Activated CD4-positive, alpha-beta T cell treated with anti-CD3 and anti-CD28 coated beads, Interleukin-2, amount 10 ng/mL, durations not matched to agents 7 days and 5 days (primary cell): ENCODE measurements at places on chromosomes 4 and X. TPM values are rescaled to one million over a fixed set of nuclear protein-coding genes. Genes with fewer than 3 reads are reported as not detected.

TREX2 gene
- 3.4 TPM for total RNA-seq

GATA1 gene
- not detected for total RNA-seq

ETDA gene
- not detected for total RNA-seq

SORCS2 gene
- not detected for total RNA-seq

SEC31A gene
- 154 TPM for total RNA-seq

RAB39B gene
- total RNA-seq, result 8.7 TPM

UBQLN2 gene
- 50.6 TPM for total RNA-seq

FGB gene
- not detected for total RNA-seq

GABRG1 gene
- total RNA-seq, result not detected

IQSEC2 gene
- 0.12 TPM for total RNA-seq

CISD2 gene
- 35.1 TPM for total RNA-seq

NWD2 gene
- not detected for total RNA-seq

DNA sequence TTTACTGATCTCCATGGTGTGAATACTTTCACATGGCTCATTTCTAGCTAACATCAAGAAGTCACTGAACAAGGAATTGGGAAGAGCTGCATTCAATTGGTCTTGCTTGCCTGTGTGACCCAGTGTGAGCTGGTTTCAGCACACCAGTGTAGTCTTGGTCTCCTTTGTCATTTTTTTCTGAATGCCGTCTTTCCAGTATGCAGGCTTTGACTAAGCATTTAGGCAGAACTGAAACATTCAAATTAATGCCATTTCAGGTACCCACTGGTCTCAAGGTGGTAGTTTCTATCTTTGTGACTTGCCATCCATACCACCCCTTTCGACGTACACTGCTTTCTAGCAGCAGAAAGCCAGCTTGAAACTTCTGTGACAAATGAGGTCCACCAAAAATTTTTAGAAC is 550.5 kb upstream of the BOD1L1 start:
- no peak overlapping the region for H3K4me3 ChIP-seq
- peak; percentile 5 for DNase-seq
- no peaks in the 10 kb centered on the region for H3K27me3 ChIP-seq
- H3K36me3 ChIP-seq, result no peaks in the 10 kb centered on the region
- H3K4me1 ChIP-seq, result peaks cover 20% of the 10 kb centered on the region

GRCh38 chrX:153888344-153888743 is 2.4 kb upstream of the L1CAM start:
- peaks cover 27% of the 10 kb centered on the region for H3K27me3 ChIP-seq
- no peak overlapping the region for H3K27ac ChIP-seq
- H3K36me3 ChIP-seq, result no peaks in the 10 kb centered on the region
- H3K4me3 ChIP-seq, result no peak overlapping the region

GRCh38 chr4:124964852-124965496 is 252.4 kb upstream of the ANKRD50 start:
- H3K27ac ChIP-seq, result no peak overlapping the region
- H3K4me3 ChIP-seq, result no peak overlapping the region
- no peaks in the 10 kb centered on the region for H3K36me3 ChIP-seq
- no peaks in the 10 kb centered on the region for H3K4me1 ChIP-seq
- DNase-seq, result no peak

DNA sequence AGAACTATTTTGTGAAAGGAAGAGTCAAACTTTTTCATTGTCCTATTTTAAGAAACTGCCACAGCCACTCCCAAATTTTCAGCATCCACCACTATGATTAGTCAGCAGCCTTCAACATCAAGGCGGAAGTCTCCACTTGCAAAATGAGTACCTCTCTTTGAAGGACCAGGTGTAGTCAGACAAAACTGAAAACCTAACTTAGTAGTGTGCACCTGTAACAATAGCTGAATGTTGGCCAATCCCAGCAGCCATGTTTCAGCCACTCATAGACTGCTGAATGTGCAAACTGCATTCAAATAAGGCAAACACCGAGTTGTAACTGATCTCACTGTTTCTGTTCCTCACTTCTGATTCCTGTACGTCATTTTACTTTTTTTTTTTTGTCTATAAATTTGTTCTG is 341.1 kb downstream of the IL15 start:
- no peak overlapping the region for H3K4me3 ChIP-seq
- no peak overlapping the region for H3K27ac ChIP-seq
- H3K4me1 ChIP-seq, result no peaks in the 10 kb centered on the region
- H3K36me3 ChIP-seq, result no peaks in the 10 kb centered on the region
- DNase-seq, result no peak

DNA sequence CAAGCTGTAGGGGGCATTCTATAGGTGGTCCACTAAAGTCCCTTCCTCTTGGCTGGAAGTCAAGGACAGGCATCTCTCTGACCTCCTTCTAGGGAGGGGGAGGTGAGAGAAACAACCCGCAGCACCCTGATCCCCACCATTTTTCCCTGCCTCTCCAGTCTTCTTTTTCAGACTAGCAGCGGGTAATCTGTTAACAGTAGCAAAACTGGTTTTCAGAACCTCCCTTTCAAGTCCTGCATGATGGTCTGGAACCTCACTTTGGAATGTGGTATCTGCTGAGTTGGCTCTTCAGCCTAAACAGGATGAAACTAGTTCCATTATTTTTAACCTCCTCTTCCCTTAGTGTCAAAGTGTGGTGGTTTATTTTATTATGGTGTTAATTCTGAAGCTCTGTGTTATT is 196.0 kb downstream of the NWD2 start:
- no peak overlapping the region for H3K4me3 ChIP-seq
- peaks cover 13% of the 10 kb centered on the region for H3K27me3 ChIP-seq
- no peaks in the 10 kb centered on the region for H3K36me3 ChIP-seq

- H3K4me1 ChIP-seq, result no peaks in the 10 kb centered on the region
- no peaks in the 10 kb centered on the region for H3K27me3 ChIP-seq
- no peaks in the 10 kb centered on the region for H3K36me3 ChIP-seq
- DNase-seq, result no peak
- H3K27ac ChIP-seq, result no peak overlapping the region
Measured at GRCh38 chrX:56860888-56861287, 131.8 kb downstream of the NBDY start.

DNA sequence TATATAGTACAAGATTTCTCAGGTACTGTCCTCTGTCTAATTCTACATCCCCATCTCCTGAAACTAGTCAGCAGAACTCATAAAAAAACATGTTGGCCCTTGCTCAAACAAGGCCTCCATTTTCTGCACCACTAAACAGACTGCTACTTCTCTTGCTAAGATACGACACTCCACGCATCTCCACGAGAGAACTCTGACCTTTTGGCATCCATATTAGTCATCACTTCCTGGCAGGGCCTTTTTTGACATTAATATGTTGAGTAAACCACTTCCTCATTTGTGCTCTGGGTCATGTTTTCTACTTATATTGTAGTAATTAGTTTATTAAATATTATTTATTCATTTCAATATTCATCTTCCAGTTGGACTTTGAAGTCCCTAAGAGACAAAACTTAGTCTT is 65.6 kb downstream of the DCAF8L1 start:
- H3K4me1 ChIP-seq, result no peaks in the 10 kb centered on the region
- DNase-seq, result no peak
- H3K4me3 ChIP-seq, result no peak overlapping the region
- no peak overlapping the region for H3K27ac ChIP-seq
- no peaks in the 10 kb centered on the region for H3K36me3 ChIP-seq

GRCh38 chr4:168679819-168680218 is 183.0 kb downstream of the PALLD start:
- no peaks in the 10 kb centered on the region for H3K4me1 ChIP-seq
- H3K4me3 ChIP-seq, result no peak overlapping the region
- DNase-seq, result no peak
- H3K27ac ChIP-seq, result no peak overlapping the region
- no peaks in the 10 kb centered on the region for H3K27me3 ChIP-seq
- H3K36me3 ChIP-seq, result no peaks in the 10 kb centered on the region

DNA sequence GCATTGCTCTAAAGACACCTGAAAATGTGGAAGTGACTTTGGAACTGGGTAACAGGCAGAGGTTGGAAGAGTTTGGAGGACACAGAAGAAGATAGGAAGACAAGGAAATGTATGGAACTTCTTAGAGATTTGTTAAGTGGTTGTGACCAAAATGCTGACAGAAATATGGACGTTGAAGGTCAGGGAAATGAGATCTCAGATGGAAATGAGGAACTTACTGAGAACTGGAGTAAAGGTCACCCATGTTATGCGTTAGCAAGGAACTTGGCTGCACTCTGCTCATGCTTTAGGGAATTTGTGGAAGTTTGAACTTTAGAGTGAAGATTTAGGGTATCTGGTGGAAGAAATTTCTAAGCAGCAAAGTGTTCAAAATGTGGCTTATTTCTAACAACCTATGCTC is 99.4 kb downstream of the FAM13A start:
- H3K36me3 ChIP-seq, result peaks cover 22% of the 10 kb centered on the region
- H3K4me1 ChIP-seq, result peaks cover 22% of the 10 kb centered on the region
- H3K27me3 ChIP-seq, result no peaks in the 10 kb centered on the region

DNA sequence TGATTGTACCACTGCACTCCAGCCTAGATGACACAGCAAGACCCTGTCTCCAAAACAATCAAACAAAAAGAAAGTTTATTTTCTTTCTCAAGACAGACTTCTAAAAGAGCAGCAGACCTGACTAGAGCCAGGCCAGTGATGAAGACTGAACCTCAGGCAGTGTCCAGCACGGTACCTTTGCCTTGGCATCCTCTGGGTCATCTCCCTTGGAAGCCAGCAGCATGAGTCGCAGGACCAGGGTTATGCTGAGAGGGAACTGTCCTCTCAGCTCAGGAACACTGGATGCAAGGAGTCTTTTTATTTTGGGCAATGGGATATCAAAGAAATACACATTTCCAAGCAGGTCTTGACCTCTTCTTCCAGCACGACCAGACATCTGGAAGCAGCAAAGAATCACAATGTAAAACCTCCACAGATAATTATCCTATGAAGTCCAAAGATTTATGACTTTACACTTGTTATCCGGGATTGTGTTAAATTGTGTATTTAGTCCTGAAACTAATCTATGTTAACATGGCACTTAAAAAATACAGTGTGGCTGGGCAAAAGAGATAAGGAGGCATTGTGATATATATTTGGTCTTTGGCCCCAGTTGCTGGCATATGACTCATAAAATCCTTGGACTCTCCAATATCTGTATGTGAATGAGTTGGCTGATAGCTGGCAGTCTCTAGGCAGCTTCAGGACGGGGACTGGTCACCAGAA is 66.0 kb upstream of the DDX60 start:
- DNase-seq, result no peak
- H3K4me1 ChIP-seq, result peaks cover 6% of the 10 kb centered on the region
- peaks cover 78% of the 10 kb centered on the region for H3K36me3 ChIP-seq

DNA sequence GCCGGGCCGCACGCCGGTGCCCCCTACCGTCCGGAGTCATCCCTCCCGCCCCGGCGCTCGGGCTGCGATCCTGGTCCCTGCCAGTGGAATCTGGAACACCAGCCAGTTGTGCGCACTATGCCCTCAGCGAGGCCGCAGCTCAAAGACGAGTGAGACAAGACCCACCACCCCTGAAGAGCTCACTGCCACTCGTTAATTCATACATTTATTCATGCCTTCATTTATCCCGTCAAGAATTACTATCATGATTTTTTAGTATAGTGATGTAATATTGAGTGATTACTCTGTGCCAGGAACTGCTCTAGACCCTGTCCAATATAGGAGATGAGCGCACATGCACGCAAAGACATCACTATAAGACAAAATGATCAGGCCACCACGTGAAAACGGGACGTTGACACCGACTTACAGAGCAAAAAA is 247 bp upstream of the PPA2 start:
- H3K4me1 ChIP-seq, result peaks cover 36% of the 10 kb centered on the region
- peak; percentile 78 for DNase-seq
- H3K27me3 ChIP-seq, result peaks cover 4% of the 10 kb centered on the region
- H3K27ac ChIP-seq, result peak overlapping the region; percentile 99
- H3K36me3 ChIP-seq, result peaks cover 9% of the 10 kb centered on the region

DNA sequence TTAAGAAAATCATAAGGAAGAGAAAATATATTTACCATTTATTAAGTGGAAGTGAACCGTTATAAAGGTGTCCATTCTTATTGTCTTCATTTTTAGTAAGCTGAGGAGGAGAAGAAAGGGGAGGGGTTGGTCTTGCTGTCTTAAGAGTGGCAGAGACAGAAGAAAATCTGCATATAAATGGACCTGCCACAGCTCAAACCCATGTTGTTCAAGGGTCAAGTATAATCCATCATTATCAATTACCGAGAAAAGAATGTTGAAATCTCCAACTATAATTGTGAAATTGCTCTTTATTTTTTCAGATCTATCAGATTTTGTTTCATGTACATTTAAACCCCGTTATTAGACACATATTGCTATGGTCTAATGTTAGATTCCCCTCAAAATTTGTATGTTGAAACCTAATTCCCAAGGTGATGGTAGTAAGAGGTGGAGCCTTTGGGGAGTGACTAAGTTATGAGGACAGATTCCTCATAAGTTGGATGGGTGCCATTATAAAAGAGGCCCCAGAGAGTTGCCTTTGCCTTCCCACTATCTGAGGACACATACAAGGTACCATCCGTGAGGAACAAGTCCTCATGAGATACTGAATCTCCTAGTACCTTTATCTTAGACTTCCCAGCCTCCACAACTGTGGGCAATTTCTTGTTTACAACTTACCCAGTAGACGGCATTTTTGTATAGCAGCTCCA is 58.5 kb upstream of the SMAD1 start:
- no peaks in the 10 kb centered on the region for H3K4me1 ChIP-seq
- no peak for DNase-seq
- peaks cover 11% of the 10 kb centered on the region for H3K27me3 ChIP-seq
- no peak overlapping the region for H3K27ac ChIP-seq

DNA sequence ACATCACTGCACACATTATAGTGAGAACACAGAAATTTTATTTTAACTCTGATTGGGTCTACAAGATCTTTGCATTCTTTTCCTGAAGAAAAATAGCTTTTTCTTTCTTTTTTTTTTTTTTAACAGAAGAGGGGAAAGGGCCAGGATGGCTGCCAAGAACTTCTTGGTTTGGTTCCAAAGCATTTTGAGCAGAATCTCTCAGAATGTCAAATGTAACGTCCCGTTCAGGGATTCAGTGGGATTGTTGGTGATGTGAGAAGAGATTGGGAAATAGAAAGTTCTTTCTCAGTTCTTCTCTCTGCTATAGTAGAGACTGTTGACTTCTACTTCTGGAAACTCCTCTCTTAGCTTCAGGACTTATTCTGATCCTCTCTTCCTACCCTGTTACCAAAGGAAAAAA is 70.9 kb upstream of the CBR4 start:
- H3K27me3 ChIP-seq, result peaks cover 10% of the 10 kb centered on the region
- no peak overlapping the region for H3K4me3 ChIP-seq
- H3K4me1 ChIP-seq, result peaks cover 9% of the 10 kb centered on the region
- DNase-seq, result no peak

GRCh38 chrX:65781845-65782244 is 114.4 kb downstream of the MSN start:
- no peak for DNase-seq
- H3K27ac ChIP-seq, result no peak overlapping the region
- H3K36me3 ChIP-seq, result peaks cover 5% of the 10 kb centered on the region
- no peak overlapping the region for H3K4me3 ChIP-seq
- H3K27me3 ChIP-seq, result peaks cover 5% of the 10 kb centered on the region

GRCh38 chr4:84971319-84971932 is 4.9 kb upstream of the WDFY3 start:
- H3K27me3 ChIP-seq, result peaks cover 26% of the 10 kb centered on the region
- DNase-seq, result no peak
- H3K27ac ChIP-seq, result no peak overlapping the region
- peaks cover 9% of the 10 kb centered on the region for H3K4me1 ChIP-seq

GRCh38 chr4:158624889-158625478 is 46.7 kb downstream of the C4orf46 start:
- DNase-seq, result peak; percentile 8
- peaks cover 17% of the 10 kb centered on the region for H3K27me3 ChIP-seq

- H3K4me1 ChIP-seq, result peaks cover 2% of the 10 kb centered on the region
- no peak overlapping the region for H3K27ac ChIP-seq
- no peak for DNase-seq
Measured at GRCh38 chr4:107757864-107758476, 37.9 kb upstream of the PAPSS1 start.
